ENCODE measurements at places on chromosomes 2 and 18.

- DNase-seq = no peak
Measured at GRCh38 chr2:226797989-226798421, 1.6 kb downstream of the IRS1 start.

DNA sequence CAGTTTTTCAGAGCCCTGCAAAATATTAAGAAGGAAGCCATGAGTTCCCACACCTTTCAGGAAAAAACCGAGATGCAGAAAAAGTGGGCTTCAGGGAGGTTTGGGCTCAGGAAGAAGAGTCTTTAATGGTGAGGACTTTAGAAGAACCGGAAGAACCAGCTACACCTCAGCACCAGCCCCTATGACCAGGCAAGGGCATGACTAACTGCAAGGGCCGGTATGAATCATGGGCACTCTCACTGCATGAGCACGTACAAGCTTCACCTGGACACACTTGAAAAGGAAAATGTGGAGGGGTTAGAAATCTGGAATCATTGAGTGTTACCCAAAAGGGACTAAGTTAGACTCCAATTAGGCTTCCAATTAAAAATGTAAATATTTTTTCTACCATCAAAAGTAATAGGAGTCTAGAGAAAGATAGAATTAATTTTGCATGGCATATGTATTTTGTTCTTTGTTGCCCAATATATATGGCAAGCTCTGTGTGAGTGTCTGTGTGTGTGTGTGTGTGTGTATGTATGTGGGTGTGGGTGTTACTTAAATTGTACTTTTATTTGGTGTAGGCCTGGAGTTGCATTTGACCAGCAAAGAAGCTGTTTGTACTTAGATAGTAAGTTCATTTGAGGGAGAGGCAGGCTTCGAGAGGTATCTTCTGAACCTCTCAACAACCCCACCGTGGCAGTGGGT is 66.5 kb upstream of the THUMPD2 start:
- no peak for DNase-seq

DNA sequence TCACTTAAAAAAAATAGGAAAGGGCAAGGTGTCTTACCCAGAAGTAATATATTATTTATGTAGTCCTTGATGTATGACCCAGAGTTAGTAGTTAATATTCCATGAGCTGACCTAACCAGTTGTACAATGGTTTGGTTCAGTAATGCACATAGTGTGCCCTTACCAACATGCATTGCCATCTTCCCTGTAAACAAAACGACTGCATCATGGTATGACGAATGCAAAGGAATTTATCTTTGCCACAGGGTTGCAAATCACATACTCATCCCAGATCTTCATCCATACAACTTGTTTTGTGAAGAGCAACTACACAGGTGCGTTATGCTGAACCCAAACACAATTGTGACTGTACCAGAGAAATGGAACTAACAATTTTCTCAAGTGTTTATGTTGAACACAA is 68.9 kb upstream of the ZSWIM2 start:
- no peak for DNase-seq

- peak; percentile 83 for DNase-seq
Measured at GRCh38 chr2:160406591-160407392, 86.8 kb downstream of the RBMS1 start.

DNA sequence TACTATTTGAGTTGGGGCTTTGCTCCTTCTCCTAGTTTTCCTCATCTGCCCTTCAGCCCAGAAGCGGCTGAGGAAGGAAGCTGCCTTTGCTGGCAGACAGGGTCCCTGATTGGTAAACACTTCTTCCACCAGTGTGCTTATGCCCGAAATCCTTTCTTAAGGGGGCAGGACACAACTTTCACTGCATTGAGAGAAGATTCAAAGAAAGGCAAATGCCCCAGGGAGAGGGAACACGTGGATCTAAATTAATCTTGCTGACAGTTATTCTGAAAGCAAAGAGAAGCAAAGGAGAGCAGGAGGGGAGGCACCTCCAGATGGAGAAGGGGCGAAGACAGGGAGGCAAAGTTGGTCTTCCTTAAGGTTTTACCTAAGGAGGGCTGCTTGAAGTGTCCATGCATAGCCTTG is 92.1 kb upstream of the EFEMP1 start:
- no peak for DNase-seq

All from CD4-positive, alpha-beta T cell treated with Interleukin-6 at 100 ng/mL for 8 hours (primary cell).